Large intestine (tissue), 12 donors: ENCODE measurements at places on chromosomes 1 and 21. TPM values are rescaled to one million over a fixed set of nuclear protein-coding genes. Genes with fewer than 3 reads are reported as not detected.

Gene SLC9C2
- polyA plus RNA-seq = 0.06 TPM

Gene MMP23B
- polyA plus RNA-seq = 10.7 TPM

Gene CSRP1
- 187 TPM for polyA plus RNA-seq

Gene STIL
- polyA plus RNA-seq = 4.7 TPM

Gene PRRX1
- 3.3 TPM for polyA plus RNA-seq

Gene STUM
- 8.2 TPM for polyA plus RNA-seq

- DNase-seq = no peak
Measured at GRCh38 chr1:117167402-117167801, 43.3 kb downstream of the VTCN1 start.

DNA sequence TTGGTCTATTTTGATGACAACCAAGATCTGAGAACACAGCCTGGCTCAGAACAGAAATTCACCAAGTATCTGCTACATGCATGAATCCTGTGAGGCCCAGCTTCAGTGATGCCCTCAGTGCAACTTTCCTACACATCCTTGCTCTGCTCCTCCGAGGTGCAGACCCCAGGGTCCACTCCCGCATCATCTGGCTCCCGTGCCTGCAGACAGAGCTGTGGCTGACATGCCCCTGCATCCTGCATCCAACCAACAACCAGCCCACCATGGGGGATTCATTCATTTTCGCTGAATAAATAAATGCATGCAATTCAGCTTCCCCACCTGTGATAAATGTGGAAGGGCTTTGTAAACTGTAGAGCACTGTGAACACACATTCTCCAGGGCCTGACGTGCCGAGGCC is 112.3 kb downstream of the GLIS1 start:
- DNase-seq = no peak

DNA sequence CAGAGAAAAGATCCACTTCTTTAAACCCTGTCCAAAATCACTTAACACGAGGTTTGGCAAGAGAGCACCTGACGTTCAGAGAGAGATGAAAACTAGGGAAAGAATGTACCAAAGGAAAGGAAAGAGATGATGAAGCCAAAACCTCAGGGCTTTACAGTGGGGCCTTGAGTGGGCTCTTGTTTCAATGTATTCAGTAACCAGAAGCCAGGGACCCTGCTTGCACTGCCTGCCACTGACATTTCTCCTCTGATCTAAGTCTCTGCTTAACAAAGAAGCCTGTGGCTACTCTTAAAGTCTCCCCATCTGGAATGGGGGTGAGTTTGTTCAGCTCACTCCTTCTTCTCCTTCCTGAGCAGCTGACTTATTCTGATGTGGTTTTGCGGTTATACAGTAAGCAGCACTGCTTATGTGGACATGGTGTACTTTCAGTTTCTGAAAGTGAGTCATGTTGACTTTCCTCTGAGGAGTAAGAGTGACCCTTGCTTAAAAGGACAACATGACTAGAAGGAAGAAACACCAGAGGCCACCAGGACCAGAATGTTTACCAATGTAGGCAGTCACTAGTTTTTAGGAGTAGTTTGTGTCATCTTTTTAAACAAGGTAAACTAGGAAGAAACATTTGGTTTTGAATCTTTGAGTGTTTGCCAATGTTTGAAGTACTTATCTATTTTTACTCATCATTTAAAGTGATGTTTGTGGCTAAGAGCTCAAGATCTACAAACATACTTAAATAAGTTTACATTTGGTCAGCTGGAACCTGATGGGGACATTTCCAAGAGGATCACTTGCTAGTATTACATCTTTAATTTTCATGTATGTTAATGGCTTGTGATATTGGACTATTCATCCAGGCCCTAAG is 87.4 kb downstream of the FASLG start:
- DNase-seq = peak; percentile 85

DNA sequence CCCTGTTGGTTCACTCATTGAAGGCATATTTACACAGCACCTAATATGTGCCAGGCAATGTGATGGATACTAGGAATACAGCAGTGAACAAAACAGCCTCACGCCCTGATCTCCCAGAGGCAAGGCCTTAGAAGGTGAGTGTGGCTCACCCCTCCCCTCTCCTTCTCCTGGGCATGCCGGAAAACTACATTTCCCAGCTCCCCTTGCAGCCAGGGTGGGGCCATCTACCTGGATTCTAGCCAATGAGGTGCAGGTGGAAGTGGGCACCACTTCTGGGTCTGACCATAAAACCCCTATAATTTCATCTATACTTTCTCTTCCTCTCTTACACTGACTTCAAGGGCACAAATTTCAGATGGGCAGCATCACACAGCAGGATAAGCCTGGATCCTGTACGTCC is 63.8 kb downstream of the FBXO2 start:
- DNase-seq = no peak

GRCh38 chr1:211734359-211734758 is 58.9 kb upstream of the NEK2 start:
- DNase-seq = no peak

- no peak for DNase-seq
Measured at GRCh38 chr1:28604962-28605361, 12.9 kb downstream of the RAB42 start.

DNA sequence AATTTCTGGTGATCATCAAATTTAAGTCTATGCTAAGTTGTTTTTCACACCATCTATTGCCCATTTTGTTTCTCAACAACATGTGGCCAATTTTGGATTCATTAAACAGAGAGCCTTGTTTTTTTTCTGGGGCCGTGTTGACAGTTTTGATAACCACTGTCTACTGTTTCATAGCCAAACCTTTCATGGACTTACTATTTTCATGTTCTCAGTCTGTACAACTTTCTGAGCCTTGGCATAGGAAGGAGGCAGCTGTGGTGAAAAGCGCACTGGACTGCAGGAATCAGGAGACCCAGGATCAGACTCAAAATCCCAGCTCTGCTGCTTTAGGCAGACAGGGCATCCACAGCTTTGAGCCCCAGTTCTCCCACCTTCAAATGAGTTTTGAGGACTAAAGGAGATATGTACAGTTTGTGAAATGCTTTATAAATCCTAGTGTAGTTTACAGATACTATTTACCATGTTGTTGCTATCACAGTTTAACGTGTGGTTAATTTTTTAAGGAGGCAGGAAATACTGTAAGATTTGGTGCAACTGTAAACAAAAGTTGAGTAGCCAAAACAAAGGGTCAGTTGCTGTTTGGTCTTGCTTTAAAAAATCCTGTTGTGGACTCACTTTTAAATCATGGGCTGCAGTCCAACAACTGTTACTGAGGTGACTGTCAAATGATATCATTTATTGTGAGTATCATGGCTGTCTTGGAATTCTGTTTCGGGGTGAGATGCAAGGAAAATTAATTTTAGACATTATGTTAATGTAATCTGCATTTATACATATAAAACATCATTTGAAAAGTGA is 2.9 kb downstream of the MACO1 start:
- no peak for DNase-seq

- no peak for DNase-seq
Measured at GRCh38 chr1:164805399-164805798, 246.4 kb downstream of the PBX1 start.

DNA sequence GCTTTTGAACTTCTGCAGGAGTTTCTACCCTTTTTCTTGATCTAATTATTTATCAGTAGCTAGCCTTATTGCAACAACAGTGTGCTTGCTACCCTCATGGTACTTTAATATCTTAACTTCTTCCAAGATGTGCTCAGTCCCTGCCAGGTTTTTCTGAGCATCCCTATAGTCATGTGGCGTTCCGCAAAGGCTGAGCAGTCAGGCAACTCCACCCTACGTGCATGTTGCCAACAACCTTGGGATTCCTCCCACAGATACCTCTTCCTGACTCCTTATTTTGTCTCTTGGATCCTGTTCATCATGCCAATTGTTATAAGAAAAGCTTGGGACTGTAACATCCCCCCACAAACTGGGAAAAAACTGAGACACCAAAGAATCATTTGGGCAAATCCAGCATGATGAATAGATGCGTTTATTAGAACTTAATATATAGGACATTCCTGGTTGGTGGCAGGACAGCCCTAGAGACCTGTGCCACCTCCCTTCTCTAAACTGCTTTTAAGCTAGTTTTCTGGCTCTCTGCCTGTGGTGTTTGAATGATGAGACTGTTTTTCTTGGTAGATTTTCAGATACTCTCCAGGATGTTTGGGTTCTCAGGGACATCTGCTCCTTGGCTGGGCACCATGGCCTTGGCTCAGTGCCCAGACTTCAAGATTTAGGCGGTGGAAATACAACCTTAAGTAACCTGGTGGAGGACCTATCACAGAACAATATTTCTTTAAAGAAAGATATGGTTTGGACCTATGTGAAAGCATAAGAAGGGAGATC is 27.1 kb upstream of the KCTD3 start:
- no peak for DNase-seq

- DNase-seq = no peak
Measured at GRCh38 chr1:14568716-14569355, 29.6 kb upstream of the KAZN start.

DNA sequence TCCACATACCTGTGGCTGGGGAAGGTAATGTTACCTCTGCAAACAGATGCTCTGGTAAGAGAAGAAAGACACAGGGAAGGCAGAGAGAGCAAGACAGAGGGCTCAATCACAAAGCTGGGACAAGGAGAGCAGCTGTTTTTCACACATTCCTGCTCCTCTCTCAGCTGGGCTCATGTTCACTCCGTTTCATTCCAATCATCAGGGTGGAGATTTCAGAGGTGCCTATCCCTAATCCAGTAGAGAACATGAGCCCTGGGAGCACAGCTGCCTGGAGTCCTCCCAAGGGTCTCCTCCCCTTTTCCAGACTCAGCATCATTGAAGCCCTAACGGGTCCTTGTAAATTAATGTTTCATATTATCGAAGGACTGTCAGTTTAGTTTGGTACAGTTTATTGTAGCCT is 19.4 kb downstream of the GADD45A start:
- DNase-seq = no peak
